ENCODE measurements at places on chromosomes 5 and 9.

- DNase-seq = no peak
Measured at GRCh38 chr5:106877881-106878280, 792.9 kb downstream of the EFNA5 start.

- no peak for DNase-seq
Measured at GRCh38 chr9:127776924-127777289, 1.6 kb downstream of the SH2D3C start.

GRCh38 chr9:7320841-7321240, 478.7 kb downstream of the DMAC1 start:
- DNase-seq = no peak

DNA sequence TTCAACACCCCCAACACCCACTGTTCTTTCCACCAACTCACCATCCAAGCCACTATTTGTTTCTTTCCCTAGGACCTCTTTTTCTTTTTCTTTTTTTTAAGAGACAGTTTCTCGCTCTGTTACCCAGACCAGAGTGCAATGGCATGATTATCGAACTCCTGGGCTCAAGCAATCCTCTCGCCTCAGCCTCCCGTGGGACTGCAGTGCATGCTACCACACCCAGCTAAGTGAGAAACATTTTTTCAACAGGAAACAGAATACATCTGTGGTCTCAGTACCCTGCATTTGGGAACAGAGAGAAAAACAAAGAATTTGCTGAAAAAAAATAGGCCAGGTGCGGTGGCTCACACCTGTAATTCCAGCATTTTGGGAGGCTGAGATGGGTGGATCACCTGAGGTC, 24.6 kb downstream of the B4GALT1 start:
- DNase-seq = no peak

GRCh38 chr9:124206391-124206790, 51.4 kb upstream of the NEK6 start:
- DNase-seq = no peak

Data from ascending aorta (tissue), 2 donors.